ENCODE measurements at places on chromosomes 4 and X.
A peak's percentile ranks its signal among the peaks of the same experiment; 100 is the strongest.

DNA sequence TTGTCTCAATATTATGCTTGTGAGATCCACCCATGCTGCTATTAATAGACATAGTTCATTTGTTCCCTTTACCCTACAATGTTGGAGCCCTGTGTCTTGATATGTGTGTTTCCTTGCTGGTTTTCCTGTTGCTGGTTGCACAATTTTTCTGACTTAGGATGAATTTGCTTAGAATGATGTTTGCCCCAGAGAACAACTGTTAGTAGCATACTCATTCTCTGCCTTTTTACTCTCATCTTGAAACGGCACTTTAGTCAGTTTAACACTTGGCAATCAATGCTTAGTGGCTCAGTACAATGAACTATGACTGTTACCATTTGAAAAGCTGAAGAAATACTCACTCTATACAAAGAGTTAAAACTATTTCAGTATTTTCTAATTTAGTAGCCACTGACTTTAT is 158.8 kb upstream of the NDST4 start:
- DNase-seq = no peak

DNA sequence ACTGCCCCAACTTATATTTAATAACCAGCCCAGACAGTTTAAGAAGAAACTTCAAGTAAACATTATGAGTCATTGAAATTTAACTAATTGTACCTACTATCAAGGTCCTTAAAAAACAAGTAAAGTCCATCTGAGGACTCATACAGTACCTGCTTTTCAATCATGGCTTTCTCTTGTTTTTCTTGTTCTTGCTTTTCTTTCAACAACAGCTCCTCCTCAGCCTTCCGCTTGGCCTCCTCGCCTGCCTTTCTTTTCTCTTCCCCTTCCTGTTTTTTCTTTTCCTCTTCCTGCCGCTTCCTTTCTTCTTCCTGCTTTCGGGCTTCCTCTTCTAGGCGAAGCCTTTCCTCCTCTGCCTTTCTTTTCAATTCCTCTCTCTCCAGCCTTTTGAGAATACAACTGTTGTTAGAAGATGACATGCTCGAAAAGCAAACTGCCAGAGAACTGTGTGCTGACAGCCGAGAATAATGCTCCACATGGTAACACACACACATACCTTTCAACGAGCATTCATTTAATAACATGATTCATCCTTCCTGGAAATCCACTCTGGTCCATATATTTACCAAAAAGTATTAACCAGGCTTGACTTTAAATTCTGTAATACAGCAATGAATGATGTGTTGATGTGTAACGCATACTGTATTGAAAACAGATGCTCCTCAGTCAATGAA is 25.2 kb upstream of the BCLAF3 start:
- no peak for DNase-seq

- DNase-seq = no peak
Observed at GRCh38 chr4:59161249-59161648, 2038.9 kb upstream of the ADGRL3 start.

DNA sequence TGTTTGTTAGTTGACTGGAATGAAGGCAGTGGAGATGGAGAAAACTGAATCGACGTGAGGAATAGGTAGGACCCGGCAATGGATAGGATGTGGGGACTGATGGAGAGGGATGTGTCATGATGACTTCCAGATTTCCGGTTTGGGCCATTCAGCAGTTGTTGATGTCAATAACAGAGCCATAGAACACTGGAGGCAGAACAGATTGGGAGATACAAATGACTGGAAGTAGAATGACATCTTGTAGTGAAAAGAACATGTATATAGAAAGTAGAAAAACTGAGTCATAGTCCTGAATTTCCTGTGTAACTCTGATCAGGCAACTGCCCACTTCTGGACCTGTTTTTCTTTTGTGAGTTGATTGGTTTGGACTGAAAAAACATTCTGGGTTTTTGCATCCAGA is 24.5 kb downstream of the CETN2 start:
- no peak for DNase-seq

DNA sequence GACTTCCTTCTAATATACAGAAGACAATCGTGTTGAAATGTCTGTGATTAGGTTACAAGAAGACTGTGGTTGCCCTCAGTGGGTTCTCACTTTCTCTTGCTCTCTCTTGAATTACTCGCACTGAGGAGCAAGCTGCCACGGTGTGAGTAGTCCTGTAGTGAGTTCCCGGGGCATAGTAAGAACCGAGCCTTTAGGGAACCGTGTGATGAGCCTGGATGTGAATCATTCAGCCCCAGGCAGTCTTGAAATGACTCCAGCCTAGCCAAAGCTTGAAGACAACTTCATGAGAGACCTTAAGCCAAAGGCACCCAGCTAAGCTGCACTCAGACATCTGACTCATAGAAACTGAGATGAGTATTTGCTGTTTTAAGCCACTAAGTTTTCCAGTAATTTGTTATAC is 292.7 kb downstream of the SPOCK3 start:
- peak; percentile 1 for DNase-seq

GRCh38 chr4:168574581-168575295 is 77.9 kb downstream of the PALLD start:
- peak; percentile 30 for DNase-seq

GRCh38 chr4:2948895-2949781 is 14.1 kb downstream of the NOP14 start:
- no peak for DNase-seq

Data from choroid plexus epithelial cell (primary cell).